ENCODE measurements at places on chromosomes 5 and 9. TPM values are rescaled to one million over a fixed set of nuclear protein-coding genes. Genes with fewer than 3 reads are reported as not detected.

DNA sequence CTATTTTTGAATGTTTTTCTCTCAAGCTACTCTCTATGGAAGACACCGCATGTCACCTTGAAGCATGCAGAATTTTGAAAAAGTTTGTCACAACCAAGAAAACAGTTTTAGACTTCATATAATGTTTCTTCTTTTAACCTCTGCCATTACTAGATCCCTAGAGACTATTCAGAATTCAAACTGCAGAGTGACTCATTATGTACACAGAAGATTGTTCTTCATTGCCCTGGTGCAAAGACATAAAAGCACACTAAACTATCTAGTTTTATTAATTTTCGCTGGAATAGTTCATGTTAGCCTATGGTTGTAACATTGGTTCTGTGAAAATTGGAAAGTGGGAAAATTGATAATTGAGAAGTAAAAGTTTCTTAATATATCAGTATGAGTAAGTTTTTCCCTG, 18.4 kb downstream of the F2RL2 start:
- H3K4me3 ChIP-seq: no peak overlapping the region
- H3K4me1 ChIP-seq: peaks cover 12% of the 10 kb centered on the region
- H3K27ac ChIP-seq: no peak overlapping the region
- H3K27me3 ChIP-seq: no peaks in the 10 kb centered on the region

DNA sequence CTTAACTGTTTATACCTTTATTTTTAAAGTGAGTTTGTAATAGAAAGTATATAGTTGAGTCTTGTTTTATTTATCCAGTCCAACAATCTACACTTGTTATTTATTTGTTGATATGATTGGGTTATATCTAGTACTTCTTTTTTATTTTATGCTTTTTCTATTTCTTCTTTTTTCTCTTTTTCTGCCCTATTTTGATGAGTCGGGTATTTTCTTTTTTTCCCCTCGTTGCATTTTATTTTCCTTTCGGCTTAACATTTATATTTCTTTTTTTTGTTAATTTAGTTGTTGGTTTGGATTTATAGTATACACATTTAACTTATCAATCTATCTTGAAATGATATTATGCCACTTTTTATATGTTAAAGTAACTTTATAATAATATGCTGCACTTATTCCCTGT, 111.7 kb upstream of the IZUMO3 start:
- no peak overlapping the region for H3K27ac ChIP-seq
- no peak overlapping the region for H3K4me3 ChIP-seq

DNA sequence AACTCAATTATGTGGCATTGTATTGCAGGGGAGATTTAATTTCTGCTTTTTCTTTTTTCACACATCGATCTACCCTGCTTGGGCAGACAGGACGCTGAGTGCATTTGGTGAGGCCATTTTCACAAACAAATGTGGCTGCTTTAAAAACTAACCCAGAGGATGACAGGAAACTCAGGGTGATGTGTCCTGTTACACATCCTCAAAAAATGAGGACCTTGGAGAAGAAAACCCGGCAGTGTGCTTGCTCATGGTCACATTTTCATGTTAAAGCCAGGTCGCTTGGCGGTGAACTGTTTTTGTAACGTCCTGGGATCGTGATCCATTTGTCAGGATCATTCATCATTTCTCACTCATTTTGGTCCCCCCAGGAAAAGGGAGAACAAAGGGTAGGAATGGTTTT, 478.3 kb upstream of the ADAMTS16 start:
- H3K36me3 ChIP-seq: no peaks in the 10 kb centered on the region
- no peaks in the 10 kb centered on the region for H3K4me1 ChIP-seq
- H3K27ac ChIP-seq: no peak overlapping the region
- no peaks in the 10 kb centered on the region for H3K27me3 ChIP-seq

DNA sequence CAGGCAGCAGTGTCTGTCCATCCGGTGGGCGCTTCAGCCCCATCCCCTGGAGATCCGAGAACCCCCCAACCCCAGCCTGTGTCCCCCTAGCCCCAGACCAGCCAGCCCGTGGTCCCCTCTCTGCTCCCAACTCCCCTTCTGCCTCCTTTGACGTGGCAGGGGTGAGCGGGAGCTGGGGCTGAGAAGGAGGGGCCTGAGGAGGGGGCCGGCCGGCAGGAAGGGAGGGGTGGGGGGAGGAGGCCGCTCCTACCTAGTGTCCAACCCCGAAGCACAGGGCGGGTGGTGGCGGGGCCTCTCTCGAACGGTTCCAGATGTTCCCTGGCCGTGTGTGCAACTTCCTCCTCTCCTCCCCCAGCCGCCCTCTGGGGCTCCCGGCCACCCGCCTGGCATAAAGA, 31.0 kb downstream of the GOLGA2 start:
- peaks cover 23% of the 10 kb centered on the region for H3K4me1 ChIP-seq
- peak; percentile 79 for DNase-seq
- peak overlapping the region; percentile 62 for H3K4me3 ChIP-seq
- H3K36me3 ChIP-seq: peaks cover 2% of the 10 kb centered on the region
- peak overlapping the region; percentile 80 for H3K27ac ChIP-seq

GRCh38 chr9:28563291-28563934, 990.1 kb upstream of the C9orf72 start:
- no peak overlapping the region for H3K4me3 ChIP-seq
- no peak overlapping the region for H3K27ac ChIP-seq
- no peaks in the 10 kb centered on the region for H3K27me3 ChIP-seq

- H3K36me3 ChIP-seq: no peaks in the 10 kb centered on the region
- DNase-seq: no peak
- H3K27ac ChIP-seq: no peak overlapping the region
- H3K4me3 ChIP-seq: no peak overlapping the region
Measured at GRCh38 chr9:84736536-84736935, 67.0 kb downstream of the NTRK2 start.

DNA sequence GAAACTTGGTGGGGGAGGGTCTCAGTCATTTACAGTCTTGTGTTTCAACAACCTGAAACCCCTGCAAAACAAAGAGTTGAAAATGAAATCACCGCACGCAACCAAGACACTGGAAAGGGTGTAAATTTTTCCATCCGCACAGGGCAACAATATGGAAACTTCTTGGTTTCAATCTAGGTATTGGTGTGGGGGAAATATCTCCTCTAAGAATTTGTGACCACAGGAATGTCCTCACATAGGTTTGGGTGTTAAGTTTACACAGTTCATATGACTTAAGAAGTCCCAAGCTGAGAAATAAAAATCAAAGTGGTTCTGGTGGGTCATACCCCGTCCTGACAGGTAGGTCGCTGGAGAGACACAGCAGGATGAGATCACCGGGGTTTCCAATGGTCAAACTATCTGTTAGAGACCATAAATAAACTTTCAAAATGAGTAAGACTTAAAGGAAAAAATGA, 51.9 kb upstream of the PIP5K1B start:
- no peak overlapping the region for H3K27ac ChIP-seq
- no peaks in the 10 kb centered on the region for H3K27me3 ChIP-seq
- H3K4me1 ChIP-seq: no peaks in the 10 kb centered on the region

- H3K36me3 ChIP-seq: peaks cover 18% of the 10 kb centered on the region
- H3K27ac ChIP-seq: no peak overlapping the region
- DNase-seq: peak; percentile 79
- no peaks in the 10 kb centered on the region for H3K4me1 ChIP-seq
- H3K4me3 ChIP-seq: no peak overlapping the region
- H3K27me3 ChIP-seq: no peaks in the 10 kb centered on the region
Measured at GRCh38 chr9:131447148-131447547, 53.3 kb downstream of the PRRC2B start.

DNA sequence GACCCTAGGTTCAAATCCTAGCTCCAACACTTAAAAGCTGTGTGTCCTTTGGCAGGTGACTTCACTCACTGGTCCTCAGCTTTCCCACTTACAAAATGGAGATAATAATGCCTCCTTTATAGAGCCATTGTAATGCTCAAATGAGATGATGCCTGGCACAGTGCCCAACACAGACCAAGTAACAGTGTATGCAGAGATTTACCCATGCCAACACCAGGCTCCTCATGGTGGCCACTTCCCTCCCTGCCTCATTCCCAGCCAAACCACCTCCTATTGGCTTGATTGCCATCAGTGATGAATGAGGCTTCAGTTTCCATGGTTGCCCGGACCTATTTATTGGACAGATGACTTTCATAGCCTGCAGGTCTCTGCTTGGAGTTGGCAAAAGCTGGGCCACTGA, 469.4 kb downstream of the CDK5RAP2 start:
- no peaks in the 10 kb centered on the region for H3K4me1 ChIP-seq
- H3K27me3 ChIP-seq: no peaks in the 10 kb centered on the region
- H3K27ac ChIP-seq: no peak overlapping the region
- H3K4me3 ChIP-seq: no peak overlapping the region

DNA sequence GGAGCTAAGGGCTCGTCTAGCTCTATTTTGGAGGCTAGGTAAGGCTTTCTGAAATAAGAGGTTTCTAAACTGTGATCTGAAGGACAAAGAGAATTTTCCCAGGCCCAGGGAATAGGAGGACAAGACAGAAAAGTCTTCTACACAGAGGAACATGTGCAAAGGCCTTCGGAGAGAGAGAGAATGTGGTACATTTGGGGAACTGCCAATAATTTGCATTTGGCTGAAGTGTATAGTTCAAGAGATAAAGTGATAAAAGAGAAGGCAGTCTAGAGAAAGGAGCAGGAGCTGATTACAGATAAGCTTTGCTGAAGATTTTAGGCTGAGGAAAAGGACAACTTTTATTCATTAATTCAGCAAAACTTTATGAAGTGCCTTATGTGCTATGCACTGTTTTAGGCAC, 214.4 kb upstream of the ELL2 start:
- H3K27ac ChIP-seq: no peak overlapping the region
- no peaks in the 10 kb centered on the region for H3K27me3 ChIP-seq
- H3K4me3 ChIP-seq: no peak overlapping the region
- DNase-seq: no peak

DNA sequence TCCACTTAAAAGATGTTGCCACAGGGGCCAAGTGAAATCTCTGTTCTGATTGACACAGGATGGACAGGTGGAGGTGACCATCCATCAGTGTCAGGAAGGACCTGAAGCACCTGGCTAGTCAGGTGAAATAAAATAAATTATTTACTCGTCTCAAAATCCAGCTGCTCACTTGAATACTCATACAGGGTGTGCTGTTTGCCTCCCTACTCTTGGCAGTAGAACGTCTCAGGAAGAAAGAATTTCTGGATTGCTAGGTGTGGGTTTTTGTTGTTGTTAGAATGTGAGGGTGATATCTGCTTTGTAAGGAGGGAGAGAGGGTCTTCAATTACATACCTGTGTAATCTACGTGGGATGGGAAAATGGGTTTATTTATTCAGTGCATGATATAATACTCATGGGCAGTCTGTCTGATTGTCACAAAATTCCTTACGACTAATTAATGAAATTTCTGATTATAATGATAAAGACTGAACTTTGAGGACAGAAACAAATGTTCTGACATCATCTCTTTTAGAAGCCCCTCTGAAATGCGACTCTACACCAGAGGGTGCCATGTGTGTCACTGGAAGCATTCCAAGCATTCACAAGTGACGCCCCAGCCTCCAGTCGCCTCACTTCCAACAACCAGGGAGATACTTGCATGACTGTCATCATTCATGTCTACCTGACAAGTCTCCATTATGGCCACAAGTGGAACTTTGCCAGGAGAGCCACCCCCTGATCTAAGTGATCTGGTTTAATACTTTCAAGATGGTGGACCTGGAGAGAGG, 218.4 kb downstream of the GAPVD1 start:
- no peaks in the 10 kb centered on the region for H3K27me3 ChIP-seq
- no peak for DNase-seq
- H3K4me1 ChIP-seq: peaks cover 5% of the 10 kb centered on the region

DNA sequence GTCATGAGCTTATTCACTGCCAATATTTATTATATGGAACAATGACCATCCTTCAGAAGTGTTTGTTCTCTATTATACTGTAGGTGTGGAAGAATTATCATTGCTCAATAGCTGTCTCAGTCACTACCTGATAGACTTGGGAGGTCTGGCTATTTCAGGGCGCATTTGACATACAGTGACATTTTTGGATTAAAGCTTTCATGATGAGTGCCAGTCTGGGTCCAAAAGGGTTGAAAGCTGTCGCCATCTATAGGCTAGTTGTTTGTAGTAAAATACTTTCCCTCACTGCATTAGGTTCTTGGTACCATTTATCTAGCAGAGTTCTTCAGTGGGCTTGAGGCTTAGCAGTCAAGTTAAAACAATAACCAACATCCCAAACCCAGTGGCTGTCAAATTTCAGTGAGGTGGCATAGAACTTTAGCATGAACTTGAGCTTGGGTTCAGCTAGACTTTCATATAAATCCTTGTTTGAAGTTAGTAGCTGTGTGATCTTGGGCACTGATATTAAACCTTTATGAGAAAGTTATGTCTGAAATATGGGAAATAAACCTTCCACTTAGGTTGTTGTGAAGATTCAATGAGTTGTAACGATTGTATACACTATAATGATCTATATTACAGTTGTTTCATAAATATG, 110.5 kb upstream of the CDKN2B start:
- H3K4me3 ChIP-seq: no peak overlapping the region
- H3K36me3 ChIP-seq: no peaks in the 10 kb centered on the region
- no peak for DNase-seq
- peaks cover 18% of the 10 kb centered on the region for H3K4me1 ChIP-seq
- H3K27ac ChIP-seq: no peak overlapping the region

GRCh38 chr5:142032747-142033631, 20.2 kb upstream of the GNPDA1 start:
- H3K4me1 ChIP-seq: no peaks in the 10 kb centered on the region
- H3K27me3 ChIP-seq: peaks cover 34% of the 10 kb centered on the region
- DNase-seq: no peak
- H3K4me3 ChIP-seq: no peak overlapping the region

DNA sequence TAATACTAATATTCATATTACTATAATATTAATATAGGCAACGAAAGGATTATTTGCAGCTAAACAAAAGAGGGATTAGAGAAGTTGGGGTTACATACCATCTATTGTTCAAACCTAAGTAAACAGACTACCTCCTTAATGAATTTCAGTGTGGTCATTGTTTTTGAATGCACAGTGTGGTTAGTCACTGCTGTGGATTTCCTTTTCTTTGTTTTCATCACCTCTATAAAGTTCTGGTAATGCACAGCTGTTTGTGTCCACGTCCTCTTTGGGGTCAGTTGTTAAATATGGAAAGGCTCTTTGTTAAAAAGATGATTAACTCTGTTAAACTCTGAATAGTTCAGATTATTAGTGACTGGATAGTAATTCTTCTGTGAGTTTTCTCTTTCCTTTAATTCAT, 233.6 kb downstream of the MAST4 start:
- DNase-seq: peak; percentile 81
- no peaks in the 10 kb centered on the region for H3K36me3 ChIP-seq
- no peaks in the 10 kb centered on the region for H3K4me1 ChIP-seq
- peaks cover 4% of the 10 kb centered on the region for H3K27me3 ChIP-seq
- no peak overlapping the region for H3K4me3 ChIP-seq

C9orf50 gene
- 0.17 TPM for total RNA-seq

TLE1 gene
- 29.7 TPM for total RNA-seq

RBM22 gene
- total RNA-seq: 15.4 TPM

SH3RF2 gene
- total RNA-seq: 1.2 TPM
